ENCODE measurements at places on chromosomes 1 and 21. TPM values are rescaled to one million over a fixed set of nuclear protein-coding genes. Genes with fewer than 3 reads are reported as not detected.

MTR gene
- 55.9 TPM for total RNA-seq

OR2L8 gene
- total RNA-seq: not detected

OR6K3 gene
- total RNA-seq: 0.11 TPM

HAO2 gene
- 0.50 TPM for total RNA-seq

PTPN22 gene
- 1.1 TPM for total RNA-seq

FRRS1 gene
- total RNA-seq: 14.3 TPM

CFHR3 gene
- 1.0 TPM for total RNA-seq

AIRE gene
- total RNA-seq: not detected

FAM76A gene
- 9.8 TPM for total RNA-seq

UBXN10 gene
- 0.20 TPM for total RNA-seq

CRNN gene
- total RNA-seq: 0.46 TPM

- no peaks in the 10 kb centered on the region for H3K27me3 ChIP-seq
- H3K36me3 ChIP-seq: no peaks in the 10 kb centered on the region
- H3K4me3 ChIP-seq: no peak overlapping the region
- H3K4me1 ChIP-seq: no peaks in the 10 kb centered on the region
- no peak overlapping the region for H3K27ac ChIP-seq
These were observed 90.3 kb upstream of the DISP3 start for GRCh38 chr1:11388617-11389016.

GRCh38 chr1:182211386-182211785 lies 149.9 kb upstream of the ZNF648 start:
- no peaks in the 10 kb centered on the region for H3K27me3 ChIP-seq
- no peak for DNase-seq
- H3K4me1 ChIP-seq: peaks cover 11% of the 10 kb centered on the region
- no peak overlapping the region for H3K4me3 ChIP-seq

GRCh38 chr1:90955769-90956168 lies 66.1 kb downstream of the ZNF644 start:
- H3K4me1 ChIP-seq: no peaks in the 10 kb centered on the region
- H3K36me3 ChIP-seq: no peaks in the 10 kb centered on the region
- no peaks in the 10 kb centered on the region for H3K27me3 ChIP-seq
- no peak for DNase-seq
- no peak overlapping the region for H3K4me3 ChIP-seq

DNA sequence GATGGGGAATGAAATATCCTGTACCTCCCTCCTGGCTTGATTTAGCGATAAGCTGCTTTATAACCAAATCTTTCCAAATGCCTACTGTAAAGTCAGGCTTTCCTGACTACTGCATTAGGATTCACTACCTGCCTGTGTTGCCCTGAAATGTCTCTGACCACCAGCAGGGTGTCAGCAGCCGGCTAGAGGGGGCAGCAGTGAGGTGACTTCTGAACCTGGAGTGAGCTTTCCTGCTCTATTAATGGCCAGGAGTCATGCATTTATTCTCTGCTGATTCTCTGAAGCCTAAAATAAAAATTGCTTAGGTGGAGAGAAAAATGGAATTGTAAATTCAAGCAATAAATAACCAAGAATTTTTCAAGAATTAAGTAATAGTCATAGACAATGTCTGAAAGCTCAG lies 2.5 kb downstream of the BACE2 start:
- H3K27me3 ChIP-seq: no peaks in the 10 kb centered on the region
- no peak overlapping the region for H3K27ac ChIP-seq
- DNase-seq: no peak
- no peaks in the 10 kb centered on the region for H3K36me3 ChIP-seq

GRCh38 chr1:230519246-230519645 lies 93.1 kb upstream of the PGBD5 start:
- H3K36me3 ChIP-seq: no peaks in the 10 kb centered on the region
- H3K4me3 ChIP-seq: no peak overlapping the region

DNA sequence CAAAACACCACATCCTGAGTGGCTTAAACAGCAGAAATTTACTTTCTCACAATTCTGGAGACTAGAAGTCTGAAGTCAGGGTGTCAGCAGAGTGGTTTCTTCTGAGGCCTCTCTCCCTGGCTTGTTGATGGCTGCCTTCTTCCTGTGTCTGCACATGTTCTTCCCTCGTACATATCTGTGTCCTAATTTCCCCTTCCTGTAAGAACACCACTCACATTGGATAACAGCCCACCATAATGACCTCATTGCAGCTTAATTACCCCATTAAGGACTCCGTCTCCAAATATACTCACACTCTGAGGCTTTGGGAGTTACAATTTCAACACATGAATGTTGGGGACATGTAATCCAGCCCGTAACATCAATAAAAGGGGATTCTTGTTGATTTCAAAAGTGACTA lies 23.4 kb downstream of the C8A start:
- H3K36me3 ChIP-seq: no peaks in the 10 kb centered on the region
- no peak overlapping the region for H3K4me3 ChIP-seq
- no peaks in the 10 kb centered on the region for H3K4me1 ChIP-seq
- H3K27me3 ChIP-seq: no peaks in the 10 kb centered on the region
- no peak for DNase-seq

GRCh38 chr1:61323681-61324328 lies 241.4 kb downstream of the NFIA start:
- no peaks in the 10 kb centered on the region for H3K27me3 ChIP-seq
- no peaks in the 10 kb centered on the region for H3K36me3 ChIP-seq
- H3K4me1 ChIP-seq: no peaks in the 10 kb centered on the region
- no peak for DNase-seq
- H3K4me3 ChIP-seq: no peak overlapping the region
- no peak overlapping the region for H3K27ac ChIP-seq

GRCh38 chr1:155060736-155061135 lies 2.8 kb upstream of the EFNA4 start:
- H3K27me3 ChIP-seq: no peaks in the 10 kb centered on the region
- H3K36me3 ChIP-seq: no peaks in the 10 kb centered on the region
- H3K4me3 ChIP-seq: no peak overlapping the region
- no peak overlapping the region for H3K27ac ChIP-seq

GRCh38 chr1:85289848-85290335 lies 13.5 kb upstream of the BCL10 start:
- H3K36me3 ChIP-seq: no peaks in the 10 kb centered on the region
- H3K27me3 ChIP-seq: no peaks in the 10 kb centered on the region
- H3K4me3 ChIP-seq: no peak overlapping the region
- H3K27ac ChIP-seq: no peak overlapping the region
- DNase-seq: no peak
- H3K4me1 ChIP-seq: peaks cover under 1% of the 10 kb centered on the region

- no peaks in the 10 kb centered on the region for H3K36me3 ChIP-seq
- DNase-seq: no peak
- no peaks in the 10 kb centered on the region for H3K27me3 ChIP-seq
- no peak overlapping the region for H3K4me3 ChIP-seq
These were observed 36.4 kb downstream of the VPS26C start for GRCh38 chr21:37230632-37231248.

- no peaks in the 10 kb centered on the region for H3K4me1 ChIP-seq
- no peaks in the 10 kb centered on the region for H3K27me3 ChIP-seq
- H3K4me3 ChIP-seq: no peak overlapping the region
- no peak for DNase-seq
- no peaks in the 10 kb centered on the region for H3K36me3 ChIP-seq
- no peak overlapping the region for H3K27ac ChIP-seq
These were observed 18.5 kb downstream of the RIIAD1 start for GRCh38 chr1:151739590-151740355.

- no peak for DNase-seq
- no peak overlapping the region for H3K4me3 ChIP-seq
- H3K27ac ChIP-seq: no peak overlapping the region
- no peaks in the 10 kb centered on the region for H3K4me1 ChIP-seq
- no peaks in the 10 kb centered on the region for H3K36me3 ChIP-seq
These were observed 58.5 kb upstream of the S1PR1 start for GRCh38 chr1:101178341-101178687.

- no peak for DNase-seq
- H3K27ac ChIP-seq: no peak overlapping the region
- H3K36me3 ChIP-seq: no peaks in the 10 kb centered on the region
- H3K4me1 ChIP-seq: no peaks in the 10 kb centered on the region
- no peak overlapping the region for H3K4me3 ChIP-seq
These were observed 43.4 kb downstream of the LDLRAD2 start for GRCh38 chr1:21855257-21856096.

- H3K27me3 ChIP-seq: no peaks in the 10 kb centered on the region
- H3K27ac ChIP-seq: no peak overlapping the region
- peaks cover 3% of the 10 kb centered on the region for H3K4me1 ChIP-seq
- no peaks in the 10 kb centered on the region for H3K36me3 ChIP-seq
These were observed 39.7 kb downstream of the TOMM20 start for GRCh38 chr1:235088907-235089306.

DNA sequence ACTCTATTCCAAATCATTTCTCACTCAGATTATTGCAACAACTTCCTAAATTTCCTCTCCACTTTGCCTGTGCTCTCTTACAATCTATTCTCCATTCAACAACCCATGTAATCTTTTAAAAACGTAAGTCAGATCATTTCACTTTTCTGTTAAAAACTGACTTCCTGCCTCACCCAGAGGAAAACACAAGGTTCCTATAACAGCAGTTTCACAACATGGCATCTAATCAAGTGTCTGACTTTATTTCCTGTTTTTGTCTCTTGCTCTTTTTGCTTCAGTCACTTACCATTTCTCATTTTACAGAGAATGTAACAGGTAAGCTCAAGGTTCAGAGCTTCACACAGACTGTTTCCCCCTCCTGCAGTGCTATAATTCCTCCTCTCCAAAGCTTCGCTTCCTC lies 560.7 kb downstream of the LRRIQ3 start:
- H3K4me1 ChIP-seq: no peaks in the 10 kb centered on the region
- H3K27me3 ChIP-seq: no peaks in the 10 kb centered on the region
- no peak overlapping the region for H3K27ac ChIP-seq
- no peak for DNase-seq
- H3K4me3 ChIP-seq: no peak overlapping the region

GRCh38 chr1:37028981-37029617 lies 5.2 kb downstream of the GRIK3 start:
- H3K27me3 ChIP-seq: no peaks in the 10 kb centered on the region
- H3K4me3 ChIP-seq: no peak overlapping the region
- peaks cover 2% of the 10 kb centered on the region for H3K4me1 ChIP-seq
- H3K27ac ChIP-seq: no peak overlapping the region
- no peak for DNase-seq
- no peaks in the 10 kb centered on the region for H3K36me3 ChIP-seq

DNA sequence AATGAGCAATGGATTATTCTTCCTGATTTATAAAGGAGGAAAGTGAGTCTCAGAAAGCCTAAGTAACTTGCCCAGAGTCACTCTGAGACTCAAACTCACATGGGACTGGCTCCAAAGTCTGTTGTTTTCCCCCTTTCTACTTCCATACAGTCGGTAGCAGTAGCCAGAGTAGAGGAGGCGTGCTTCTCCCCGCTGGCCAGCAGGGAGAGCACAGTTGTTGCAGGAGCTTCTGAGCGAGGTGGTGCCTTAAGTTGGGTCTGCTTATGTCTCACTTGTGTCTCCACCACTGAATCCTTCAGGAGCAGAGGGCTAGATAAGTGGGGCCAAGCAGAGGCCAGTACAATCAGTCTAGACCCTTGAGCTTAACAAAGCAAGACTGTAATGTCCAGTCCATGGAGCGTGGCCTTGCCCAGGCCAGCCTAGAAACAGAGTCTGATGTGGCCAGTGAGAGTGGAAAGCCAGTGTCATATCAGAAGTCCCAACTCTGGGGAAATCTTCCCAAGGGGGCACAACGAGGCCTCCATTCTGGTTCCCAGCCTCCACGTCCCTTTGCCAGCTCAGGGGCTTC lies 181.9 kb downstream of the ZSCAN20 start:
- H3K27me3 ChIP-seq: no peaks in the 10 kb centered on the region
- no peaks in the 10 kb centered on the region for H3K4me1 ChIP-seq
- H3K27ac ChIP-seq: no peak overlapping the region

DNA sequence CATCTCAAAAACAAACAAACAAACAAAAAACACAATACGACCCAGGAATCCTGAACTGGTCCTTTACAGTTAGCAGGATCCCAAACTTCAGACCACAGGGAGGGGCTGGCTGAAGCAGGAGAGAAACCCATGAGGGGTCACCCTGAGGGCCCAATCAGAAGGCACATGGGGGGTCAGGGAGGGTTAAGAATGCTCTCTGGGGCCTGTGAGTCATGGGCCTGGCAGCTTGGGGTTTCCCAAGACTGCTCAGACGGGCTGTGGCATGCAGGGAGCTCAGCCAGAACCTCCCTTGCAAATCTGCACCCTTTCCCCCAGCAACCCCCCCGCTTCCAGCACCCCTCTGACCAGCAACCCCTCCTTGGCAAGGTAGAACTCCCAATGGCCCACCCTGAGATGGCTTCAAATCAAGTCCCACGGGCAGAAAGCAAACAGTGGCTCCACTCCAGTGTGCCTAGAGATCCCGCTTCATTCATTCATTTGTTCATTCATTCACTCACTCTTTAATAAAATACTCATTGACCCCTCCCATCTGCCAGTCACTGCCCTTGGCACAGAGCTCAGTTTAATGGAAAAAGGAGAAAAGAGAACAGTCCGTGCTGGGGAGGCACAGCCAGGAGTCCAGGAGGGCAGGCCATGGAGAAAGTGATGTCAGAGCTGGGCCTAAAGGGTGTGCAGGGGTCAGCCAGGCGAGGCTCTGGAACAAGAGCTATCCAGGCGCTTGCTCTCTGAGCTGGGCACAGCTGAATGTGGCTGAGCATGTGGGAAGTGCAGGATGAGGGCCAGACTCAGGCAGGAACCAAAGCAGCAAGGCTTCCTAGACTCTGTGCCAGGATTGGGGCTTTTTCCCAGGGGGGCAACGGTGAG lies 8.2 kb downstream of the UQCRHL start:
- peaks cover 4% of the 10 kb centered on the region for H3K4me1 ChIP-seq
- H3K4me3 ChIP-seq: no peak overlapping the region

DNA sequence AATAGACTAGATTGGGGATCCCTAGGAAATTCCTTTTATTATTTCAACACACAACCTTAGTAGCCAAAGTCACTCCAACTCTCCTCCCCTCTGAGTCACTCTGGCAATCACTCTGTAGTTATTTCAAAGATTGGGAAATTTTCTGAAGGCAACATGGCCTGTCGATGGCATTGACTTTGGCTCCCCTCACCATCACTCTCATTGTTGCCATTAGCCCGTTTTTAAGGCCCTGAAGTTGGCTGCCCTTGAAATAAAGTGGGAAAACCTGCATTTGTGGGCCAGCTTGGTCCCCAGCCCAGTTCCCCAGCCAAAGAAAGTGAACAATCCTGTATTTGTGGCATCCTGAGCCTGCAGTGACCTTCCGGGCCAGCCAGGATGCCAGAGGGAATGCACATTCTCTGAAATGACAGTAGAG lies 52.5 kb downstream of the CDC7 start:
- no peak for DNase-seq
- H3K4me3 ChIP-seq: no peak overlapping the region
- no peaks in the 10 kb centered on the region for H3K4me1 ChIP-seq
- H3K36me3 ChIP-seq: no peaks in the 10 kb centered on the region

DNA sequence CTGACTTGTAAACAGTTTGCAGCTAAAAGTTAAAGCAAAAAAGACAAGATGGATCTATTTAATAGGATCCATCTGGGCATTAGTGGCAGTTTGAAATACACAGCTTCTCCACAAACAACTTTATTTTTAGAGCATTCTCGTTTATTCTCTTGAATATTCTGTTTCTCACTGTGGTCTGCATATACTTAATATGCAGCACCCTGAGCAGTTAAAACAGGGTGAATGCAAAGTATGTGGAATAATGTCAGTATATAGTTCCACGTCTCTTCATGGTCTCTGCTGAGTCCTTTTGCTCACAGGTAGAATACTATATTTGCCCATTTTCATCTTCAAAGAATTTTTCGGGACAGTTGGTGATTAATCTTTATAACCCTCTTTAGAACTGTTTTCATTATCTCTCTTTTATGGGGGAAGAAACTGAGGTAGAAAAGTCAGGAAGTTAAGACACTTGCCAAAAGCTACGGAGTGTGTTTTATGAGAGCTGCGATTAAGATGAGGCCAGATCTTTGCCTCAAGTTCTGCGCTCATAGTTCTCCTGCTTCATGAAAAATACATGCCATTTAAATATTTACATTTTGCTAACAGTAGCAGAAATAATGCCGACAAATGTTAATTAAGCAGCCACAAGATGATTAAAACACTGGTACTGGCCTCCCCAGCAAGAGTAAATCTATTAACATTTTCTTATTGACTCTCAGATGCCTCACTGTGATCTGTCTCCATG lies 115.6 kb downstream of the PTBP2 start:
- H3K4me3 ChIP-seq: no peak overlapping the region
- H3K27ac ChIP-seq: no peak overlapping the region
- no peaks in the 10 kb centered on the region for H3K27me3 ChIP-seq
